AG20443 (cell line): ENCODE measurements at places on chromosomes 2 and 18.
A peak's percentile ranks its signal among the peaks of the same experiment; 100 is the strongest.

GRCh38 chr18:42574871-42575270 is 540.6 kb downstream of the RIT2 start:
- no peak for DNase-seq

- peak; percentile 70 for DNase-seq
Measured at GRCh38 chr2:17621781-17622180, 81.3 kb downstream of the VSNL1 start.

DNA sequence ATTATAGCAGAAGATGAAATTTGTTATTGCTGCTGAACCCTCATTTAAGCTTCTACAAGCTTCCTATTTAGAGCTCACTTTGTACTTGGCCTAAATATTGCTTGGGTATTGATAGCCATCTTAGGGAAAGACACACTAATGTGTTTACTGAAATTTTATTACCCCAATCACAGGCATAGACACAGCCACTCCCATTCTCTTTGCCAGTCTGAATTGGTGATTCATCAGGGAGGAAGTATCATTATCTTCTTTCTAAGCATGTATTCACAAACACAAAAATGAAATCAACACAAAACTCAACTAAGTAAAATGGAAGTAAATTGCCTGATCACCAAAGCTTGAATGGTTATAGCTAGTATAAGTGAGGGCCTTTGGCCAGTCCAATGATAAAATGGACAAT is 666.3 kb downstream of the TSN start:
- DNase-seq = no peak

- DNase-seq = no peak
Measured at GRCh38 chr2:73892631-73893329, at the start of gene ACTG2. ACTG2 (plus strand) TSS chr2:73893008; CDS start chr2:73901312, 8,304 bp downstream.

DNA sequence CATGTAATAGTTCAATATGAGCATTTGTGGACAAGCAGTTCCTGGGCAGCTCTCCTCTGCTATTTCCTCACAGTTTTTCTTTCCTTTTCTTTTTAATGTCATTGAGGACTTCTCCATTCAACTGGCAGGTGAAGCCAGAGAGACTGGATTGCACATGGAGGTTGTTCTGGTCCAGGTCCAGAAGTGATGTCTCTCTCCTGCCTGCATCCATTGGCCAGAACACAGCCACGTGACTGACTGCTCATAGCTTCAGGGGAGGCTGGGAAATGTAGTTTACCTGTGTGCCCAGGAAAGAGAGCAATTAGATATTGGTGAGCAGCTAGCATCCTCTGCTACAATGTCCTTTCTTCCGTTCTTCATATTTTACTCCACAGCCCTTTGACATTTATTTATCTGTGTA is 20.2 kb upstream of the ADAM23 start:
- no peak for DNase-seq

GRCh38 chr18:70190529-70190928 is 15.0 kb downstream of the RTTN start:
- no peak for DNase-seq

GRCh38 chr2:96883306-96883705 is 13.4 kb upstream of the SEMA4C start:
- DNase-seq = no peak
